Stimulated activated CD4-positive, alpha-beta T cell treated with anti-CD3 and anti-CD28 coated beads, TNF-alpha, amount 100 ng/mL, for 24 hours (primary cell): ENCODE measurements at places on chromosomes 4 and X.

GRCh38 chrX:15511563-15511962 is 11.0 kb downstream of the BMX start:
- DNase-seq: no peak

- DNase-seq: no peak
Observed at GRCh38 chrX:10129229-10129628, 27.5 kb upstream of the CLCN4 start.

GRCh38 chr4:103060453-103061148 is 16.0 kb downstream of the SLC9B2 start:
- no peak for DNase-seq

DNA sequence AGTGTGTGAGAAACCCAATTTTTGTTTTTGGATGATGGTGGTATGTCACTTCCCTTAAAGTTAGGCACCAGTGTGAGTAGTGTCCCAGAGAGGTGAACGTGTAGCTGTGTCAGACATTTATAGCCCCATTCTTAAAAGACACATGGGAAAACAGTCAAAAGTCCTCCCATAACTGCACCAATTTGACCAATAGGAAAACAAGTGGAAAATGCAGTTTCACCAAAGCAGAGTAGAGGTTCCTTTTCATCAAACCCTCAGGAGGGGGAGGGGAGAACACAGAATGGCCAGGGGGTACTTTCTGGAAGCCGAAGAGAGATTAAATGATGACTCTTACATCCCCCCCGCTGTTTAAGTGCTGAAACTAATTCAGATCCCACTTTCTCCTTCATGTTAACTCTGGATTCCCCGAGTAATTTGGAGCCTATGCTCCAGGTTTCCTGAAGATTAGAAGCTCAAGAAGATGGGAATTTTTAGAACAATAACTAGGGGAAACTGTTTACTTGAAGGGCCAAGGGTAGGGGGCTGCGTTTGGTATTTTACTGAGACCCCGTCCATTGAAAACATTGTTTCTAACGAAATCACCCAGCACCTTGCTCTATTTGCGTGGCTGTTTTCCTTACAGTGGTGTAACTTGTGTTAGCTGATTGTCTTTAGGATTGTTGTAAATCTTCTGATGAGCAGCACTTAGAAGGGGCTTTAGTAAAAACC is 2.1 kb upstream of the LEF1 start:
- no peak for DNase-seq

DNA sequence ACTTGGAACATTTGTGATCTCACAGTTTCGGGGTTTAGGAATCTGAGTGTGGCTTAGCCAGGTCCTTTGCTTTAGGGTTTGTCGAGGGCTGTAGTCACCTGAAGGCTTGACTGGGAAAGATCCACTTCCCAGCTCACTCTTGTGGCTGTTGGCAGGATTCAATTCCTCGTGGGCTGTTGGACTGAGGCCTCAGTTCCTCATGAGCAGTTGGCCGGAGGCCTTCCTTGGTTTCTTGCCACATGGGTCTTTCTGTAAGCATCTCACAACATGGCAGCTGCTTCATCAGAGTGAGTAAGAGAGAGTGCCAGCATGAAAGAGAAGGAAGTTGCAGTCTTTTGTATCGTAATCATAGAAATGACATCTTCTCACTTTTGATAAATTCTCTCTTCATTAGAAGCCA is 11.1 kb downstream of the TXLNG start:
- no peak for DNase-seq

DNA sequence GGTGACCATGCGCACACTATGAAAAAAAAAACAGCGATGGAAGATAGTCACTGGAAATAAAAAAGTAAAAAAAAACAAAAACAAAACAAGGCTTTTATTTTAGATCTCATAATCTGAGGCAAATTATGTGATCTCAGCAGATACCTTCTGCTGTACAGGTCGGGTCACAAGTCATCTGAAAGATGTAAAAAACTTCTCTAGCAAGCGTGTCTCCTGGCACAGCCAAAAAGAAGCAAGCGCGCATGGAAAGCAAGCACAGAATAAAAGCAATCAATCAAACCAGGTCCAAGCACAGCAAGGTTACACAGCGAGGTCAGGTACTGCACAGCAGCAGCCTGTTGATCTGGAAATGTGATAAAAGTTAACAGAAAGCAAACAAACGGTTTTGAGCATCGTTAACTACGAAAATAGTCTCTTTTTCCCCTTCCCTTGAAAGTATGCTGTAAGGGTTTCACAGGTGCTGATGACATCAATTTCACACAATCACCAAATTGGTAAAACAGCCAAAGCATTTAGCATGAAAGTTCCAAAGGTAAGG is 79.3 kb upstream of the MTNR1A start:
- DNase-seq: no peak

- no peak for DNase-seq
Observed at GRCh38 chr4:142861351-142861750, 15.2 kb upstream of the INPP4B start.

GRCh38 chrX:964831-965416 is 247.5 kb downstream of the CRLF2 start:
- DNase-seq: no peak

- DNase-seq: no peak
Observed at GRCh38 chr4:8708401-8709021, 115.9 kb downstream of the CPZ start.

DNA sequence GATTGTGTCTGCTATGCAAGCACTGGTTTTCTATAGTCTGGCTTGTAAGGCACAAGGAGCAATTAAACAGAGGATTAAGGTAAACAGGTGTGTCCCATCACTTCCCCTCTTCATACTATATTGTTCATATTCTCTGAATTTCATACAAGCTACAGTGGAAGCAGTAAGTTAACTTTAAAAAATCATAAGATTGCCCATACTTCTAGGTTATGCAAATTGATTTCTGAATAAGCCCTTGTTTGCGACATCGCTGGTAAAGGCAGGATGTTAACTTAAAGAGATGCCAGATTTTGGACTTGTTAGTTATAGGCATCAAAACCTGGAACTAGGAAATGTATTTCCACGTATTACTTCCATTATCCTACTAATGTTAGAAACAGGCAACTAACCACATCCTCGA is 1.0 kb upstream of the TMEM131L start:
- DNase-seq: no peak

- no peak for DNase-seq
Observed at GRCh38 chr4:98673978-98674377, 15.6 kb upstream of the TSPAN5 start.

- DNase-seq: no peak
Observed at GRCh38 chrX:81259020-81259713, 57.3 kb downstream of the SH3BGRL start.

DNA sequence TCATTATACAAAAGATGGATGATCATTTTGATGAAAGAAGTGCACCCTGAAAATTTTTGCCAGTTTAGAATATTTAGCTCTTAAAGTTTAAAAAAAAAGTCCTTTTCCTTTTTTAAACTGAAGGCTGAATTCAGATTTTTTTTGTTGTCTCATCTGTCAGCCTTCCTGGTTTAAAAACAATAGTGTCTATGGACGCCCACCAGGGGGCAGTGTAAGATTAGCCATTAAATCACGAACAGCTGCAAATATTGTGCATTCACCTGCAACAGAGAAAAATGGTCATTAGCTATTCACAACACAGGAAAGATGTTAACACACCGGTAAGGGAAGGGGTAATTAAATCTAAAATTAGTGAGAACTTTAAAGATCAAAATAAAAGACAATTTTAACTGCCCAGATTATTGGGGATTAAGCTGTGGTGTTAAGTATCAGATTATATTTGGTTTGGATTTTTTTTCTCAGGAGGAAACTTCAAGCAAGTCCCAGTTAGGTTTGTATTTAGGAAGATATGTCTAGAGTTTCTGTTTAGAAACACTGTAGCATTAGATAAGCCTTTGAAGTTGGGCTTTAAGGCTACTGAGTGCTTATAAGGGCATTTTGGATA is 4.4 kb upstream of the CXorf38 start:
- peak; percentile 39 for DNase-seq

DNA sequence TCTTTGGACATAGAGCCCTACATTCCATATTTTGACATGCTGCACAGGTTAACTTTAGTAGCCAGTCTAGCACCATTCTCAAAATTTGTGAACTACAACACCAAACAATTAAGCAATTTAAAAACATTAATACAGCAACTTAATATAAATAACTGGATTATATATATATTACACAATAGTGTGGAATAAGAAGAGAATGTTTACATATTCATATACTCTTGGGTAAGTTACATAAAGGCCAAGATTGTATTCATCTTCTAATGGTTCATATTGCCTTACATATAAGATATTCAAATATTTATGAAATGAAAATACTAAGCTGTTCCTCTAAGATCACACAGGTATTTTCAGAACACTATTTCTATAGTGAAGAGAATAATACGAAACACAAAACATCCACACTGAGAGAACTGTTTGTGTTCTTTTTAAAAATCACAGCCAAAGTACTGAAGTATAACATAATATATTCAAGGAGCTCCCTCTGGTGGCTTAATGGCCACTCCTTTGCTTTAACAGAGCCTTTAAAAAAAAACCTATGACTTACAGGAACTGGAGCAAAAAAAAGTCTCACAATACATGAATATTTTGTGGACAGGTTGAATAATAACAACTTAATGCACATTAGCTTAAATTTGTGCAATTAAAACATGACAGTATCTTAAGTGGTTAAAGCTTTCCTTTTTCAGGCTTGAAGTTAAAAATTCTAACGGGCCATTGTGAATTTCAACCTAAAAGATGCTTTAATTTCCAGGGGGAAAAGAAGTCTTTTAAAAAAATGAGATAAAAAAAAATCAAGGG is 46.2 kb downstream of the NEK1 start:
- no peak for DNase-seq

DNA sequence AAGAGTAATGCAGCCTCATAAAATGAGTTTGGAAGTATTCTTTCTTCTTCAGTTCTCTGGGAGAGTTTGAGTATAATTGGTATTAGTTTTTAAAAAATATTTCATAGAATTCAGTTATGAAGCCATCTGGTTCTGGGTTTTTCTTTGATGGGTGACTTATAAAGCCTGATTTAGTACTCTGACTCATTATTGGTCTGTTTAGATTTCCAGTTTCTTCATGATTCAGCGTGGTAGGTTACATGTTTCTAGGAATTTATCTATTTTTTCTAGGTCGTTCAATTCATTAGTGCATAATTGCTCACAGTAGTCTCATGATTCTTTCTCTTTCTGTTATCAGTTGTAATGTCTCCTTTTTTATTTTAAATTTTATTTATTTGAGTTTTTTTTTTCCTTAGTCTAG is 111.2 kb downstream of the CEP44 start:
- no peak for DNase-seq

DNA sequence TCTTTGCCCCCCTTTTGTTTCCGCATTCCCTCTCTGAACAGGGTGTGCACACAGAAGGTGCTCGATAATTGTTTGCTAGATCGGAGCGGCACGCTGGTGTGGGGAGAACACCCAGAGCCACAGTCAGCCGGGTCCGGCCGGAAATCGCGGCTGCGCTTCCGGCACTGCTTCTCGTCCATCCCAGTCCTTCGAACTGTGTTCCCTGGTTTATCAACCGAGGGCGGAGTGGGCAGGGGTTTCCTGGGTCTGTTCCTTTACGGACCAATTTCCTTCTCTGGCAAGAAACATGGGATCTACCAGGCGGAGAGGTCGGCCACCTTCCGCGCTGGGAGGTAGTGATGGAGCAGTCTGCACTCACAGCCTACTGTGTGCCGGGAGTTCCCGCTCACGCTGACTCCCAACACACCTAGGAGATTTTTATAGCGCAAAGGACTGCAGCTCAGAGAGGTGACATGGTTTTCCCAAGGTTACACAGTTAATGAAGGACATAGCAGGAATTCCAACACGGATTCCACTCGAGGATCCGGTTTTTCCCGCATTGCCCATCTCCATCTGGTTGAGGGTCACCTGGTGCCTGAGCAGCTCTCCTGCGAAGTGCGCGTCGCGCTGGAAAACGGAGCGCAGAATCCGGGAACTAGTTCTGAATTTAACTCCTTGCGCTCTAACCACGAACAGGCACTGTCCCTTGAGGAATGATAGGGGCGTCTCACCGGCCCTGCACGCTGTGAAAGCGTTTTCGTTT is 6.8 kb downstream of the MSX1 start:
- DNase-seq: no peak

DNA sequence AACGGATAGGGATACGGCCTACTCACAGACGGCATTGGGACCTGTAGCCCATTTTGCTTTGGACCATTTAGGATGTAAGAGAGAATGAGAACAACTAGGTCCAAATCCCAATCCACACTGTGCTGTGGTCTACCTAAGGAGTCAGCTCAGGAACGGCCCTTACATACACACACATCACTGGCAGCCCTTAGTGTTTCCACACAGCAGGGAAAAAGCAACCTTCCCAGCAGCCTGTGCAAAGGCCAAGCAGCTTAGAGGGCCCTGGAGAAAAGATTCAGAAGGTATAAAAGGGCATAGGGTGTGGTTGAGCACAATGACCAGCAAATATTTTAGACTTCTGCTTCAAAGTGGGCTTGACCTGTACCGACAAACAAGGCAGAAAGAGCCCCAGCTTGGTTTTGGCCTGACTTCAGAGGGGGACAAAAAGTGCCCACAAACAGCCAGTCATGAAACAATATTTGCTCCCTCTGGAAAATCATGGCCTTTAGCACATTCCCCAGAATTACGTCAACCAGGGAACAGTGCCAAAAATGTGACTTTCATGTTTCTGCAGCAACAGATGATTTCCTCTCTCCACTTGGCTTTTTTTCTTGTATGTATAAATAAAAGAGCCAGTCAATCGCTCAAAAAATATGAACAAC is 359.5 kb upstream of the FGF16 start:
- no peak for DNase-seq

DNA sequence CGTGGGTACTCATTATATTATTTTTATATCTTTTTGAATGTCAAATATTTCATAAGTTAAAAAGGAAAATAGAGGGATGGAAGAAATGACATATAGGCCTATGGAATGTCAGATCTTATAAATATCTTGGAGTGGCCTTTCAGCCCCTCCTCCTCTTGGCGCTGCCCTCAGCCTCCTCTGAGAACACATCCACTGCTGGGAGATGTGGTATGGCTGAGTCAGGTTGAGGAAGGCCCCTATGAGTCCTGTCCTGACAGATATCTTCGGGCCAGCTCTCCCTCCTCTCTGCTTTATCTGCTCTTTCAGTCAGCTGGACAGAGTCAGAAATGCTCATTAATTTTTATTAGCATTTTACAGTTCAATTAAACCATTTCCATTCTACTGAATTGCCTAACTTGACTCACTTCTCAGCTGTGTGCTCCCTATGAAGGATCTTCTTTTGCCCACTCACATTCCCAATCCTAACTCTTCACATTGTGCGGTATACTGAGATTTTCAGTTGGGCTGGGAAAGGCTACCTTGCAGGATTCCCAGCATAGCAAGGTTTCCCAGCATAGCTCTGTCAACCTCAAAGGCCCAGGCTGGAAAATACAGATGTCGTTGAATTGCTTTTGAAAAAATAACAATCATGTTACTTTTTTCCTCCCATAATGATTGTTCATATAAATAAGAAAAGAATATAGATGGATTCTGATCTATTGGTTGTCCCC is 128.0 kb downstream of the ARHGEF9 start:
- DNase-seq: no peak

DNA sequence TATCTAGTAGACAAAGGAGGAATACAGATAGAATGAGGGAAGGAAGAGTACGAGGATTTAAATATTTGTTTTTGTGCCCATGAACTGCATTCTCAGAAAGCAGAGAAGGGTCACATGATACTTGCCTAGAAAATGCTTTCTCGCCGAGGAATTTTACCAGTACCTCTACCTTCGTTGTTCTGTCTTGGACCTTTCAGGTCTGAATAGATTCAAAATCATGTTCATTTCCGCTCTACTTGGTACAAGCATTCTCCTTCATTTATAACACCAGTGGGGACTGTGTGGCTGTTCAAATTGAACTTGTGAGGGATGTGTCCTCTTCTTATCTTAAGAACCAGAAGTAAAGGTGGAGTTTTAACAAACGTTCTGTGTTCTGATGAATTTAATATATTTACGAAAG is 1.9 kb downstream of the USP38 start:
- DNase-seq: no peak
